ENCODE measurements at places on chromosomes 1 and 21.
A peak's percentile ranks its signal among the peaks of the same experiment; 100 is the strongest.

DNA sequence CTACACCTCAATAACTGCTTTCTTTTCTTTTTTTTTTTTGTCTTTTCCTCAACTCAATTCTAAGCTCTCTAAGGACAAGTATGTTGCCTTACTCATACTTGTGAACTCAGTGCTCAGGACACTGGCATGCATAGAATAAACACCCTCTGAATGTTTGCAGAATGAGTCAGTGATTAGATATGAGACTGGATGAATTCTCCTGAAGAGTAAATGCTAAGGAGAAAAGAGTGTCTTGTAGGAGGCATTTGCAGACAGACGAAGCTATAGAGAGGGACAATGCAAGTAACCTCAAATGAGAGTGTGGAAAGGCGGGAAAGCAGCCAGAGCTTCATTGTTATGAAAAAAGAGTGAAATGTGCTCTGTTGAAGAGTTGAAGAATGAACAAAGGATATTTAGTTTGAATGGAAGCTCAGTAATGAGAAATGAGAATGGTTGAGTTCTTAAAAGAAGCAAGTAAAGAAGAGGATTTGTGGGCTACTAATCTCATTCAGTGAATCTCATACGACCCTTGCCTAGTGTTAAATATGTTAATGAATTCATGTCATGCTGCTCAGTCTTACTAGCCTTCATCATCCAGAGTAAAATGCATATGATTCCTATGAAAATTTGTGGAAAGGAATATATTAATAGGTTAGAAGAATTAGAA, 166.1 kb upstream of the DPYD start:
- no peak for DNase-seq

GRCh38 chr1:24727501-24728216, 17.6 kb upstream of the CLIC4 start:
- no peak for DNase-seq

DNA sequence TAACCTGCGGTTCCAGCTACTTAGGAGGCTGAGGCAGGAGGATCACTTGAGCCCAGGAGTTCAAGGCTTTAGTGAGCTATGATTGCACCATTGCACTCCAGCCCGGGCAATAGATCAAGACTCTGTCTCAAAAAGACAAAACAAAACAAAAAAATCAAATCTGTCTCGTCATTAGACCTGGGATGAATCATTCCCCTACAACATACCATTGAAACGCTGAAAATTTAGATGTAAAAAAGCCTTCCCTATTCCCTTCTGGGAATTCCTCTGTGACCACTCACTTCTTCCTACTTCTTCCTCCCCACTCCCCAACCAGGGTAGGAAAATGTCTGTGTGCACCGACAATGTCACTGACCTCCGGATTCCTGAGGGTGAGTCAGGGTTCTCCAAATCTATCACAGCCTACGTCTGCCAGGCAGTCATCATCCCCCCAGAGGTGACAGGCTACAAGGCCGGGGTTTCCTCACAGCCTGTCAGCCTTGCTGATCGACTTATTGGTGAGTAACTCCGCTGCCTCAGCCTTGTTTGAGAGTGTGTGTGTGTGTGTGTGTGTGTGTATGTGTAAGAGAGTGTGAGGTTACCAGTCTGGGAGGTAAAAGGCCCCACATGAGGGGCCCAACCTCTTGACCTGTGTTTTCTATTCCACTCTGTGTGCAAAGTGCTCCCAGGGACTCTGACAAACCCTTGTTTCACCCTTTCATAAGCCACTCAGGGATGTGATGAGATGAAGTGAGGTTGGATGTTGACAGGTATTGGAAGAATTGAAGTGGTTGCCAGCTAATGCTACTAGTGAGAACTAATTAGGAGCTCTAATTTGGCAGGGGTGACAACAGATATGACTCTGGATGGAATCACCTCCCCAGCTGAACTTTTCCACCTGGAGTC, 16.3 kb upstream of the SARS1 start:
- no peak for DNase-seq

DNA sequence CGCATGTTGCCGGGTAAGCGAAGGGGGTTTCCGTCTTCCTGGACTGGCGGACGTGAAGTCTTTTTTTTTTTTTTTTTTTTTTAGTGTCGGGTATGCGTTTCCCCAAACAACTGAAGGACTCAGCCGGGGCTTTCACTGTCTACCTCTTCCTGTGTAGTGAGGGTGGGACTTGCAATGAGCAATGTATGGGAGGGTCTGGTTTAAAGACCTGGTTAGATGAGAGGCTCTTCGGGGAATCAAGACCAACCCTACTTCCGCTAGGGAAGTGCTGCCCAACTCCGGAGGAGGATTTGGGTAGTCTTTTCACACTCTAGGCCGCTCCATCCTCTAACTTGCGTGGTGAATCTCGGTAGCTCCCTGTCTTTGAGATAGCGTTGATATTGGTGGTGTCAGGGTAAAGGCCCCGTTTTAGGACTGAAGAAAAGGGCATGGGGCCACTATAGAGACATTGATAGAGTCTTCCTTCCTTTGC, 754 bp downstream of the PRRC2C start:
- DNase-seq = peak; percentile 71

DNA sequence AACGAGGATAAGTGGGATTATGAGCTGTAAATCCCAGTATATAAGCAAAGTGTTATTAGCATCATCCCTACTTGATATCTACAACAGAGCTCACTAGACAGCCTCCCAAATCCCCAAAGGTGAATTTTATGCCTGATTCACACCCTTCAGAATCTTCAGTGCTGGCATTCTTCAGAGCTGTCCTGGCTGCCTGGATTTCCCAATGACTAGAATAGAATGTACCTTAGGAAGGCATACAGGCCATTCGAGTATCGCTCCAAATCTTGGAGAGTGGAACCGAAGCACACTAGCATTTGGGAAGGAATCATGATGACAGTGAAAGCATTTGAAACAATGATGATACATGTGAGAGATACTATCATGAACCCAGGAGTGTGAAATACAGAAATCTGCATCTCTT, 22.3 kb downstream of the ZBTB40 start:
- DNase-seq = no peak

DNA sequence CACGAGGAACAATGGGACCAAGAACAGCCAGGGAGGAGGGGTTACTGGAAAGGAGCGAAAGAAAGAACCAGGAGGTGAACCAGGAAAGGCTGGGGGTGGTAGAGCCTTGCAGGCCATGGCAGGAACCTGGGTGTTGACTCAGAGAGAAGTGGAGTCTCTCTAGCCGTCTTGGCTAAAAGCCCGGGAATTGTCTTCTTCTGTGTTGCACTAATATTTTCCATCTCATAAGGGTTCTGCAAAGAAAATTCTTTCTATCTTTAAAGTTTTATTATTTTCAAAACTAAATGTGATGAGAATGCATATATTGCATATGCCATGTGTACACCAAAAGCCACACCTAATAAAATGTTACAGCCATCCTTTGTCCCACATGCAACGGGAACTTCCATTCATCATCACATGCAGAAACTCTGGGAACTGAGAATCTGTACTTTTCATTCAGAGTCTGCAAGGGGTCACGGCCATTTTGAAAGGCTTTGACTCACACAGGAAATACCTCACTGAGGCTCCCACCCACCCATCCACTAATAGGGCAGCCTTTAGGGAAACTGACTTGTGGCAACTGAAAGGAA, 38.0 kb downstream of the ERG start:
- DNase-seq = no peak

DNA sequence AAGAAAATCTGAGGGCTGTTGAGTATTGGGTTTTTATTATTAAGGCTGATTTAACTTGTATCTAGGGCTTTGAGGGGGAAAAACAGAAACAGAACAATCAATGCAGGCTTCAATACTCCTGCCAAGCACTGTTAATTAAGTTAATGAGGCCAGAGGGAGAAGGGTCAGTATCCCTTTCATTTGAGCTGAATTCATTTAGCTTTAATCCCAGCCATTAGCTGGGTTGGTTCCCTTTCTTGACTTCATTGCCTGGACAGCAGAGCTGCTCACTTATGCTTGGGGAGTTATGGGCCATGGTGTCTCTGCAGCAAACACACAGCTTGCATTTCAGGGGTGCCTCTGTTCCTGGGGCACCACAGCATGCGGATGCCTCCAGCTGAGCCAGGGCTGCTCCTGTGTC, 16.3 kb downstream of the TLR5 start:
- DNase-seq = no peak

DNA sequence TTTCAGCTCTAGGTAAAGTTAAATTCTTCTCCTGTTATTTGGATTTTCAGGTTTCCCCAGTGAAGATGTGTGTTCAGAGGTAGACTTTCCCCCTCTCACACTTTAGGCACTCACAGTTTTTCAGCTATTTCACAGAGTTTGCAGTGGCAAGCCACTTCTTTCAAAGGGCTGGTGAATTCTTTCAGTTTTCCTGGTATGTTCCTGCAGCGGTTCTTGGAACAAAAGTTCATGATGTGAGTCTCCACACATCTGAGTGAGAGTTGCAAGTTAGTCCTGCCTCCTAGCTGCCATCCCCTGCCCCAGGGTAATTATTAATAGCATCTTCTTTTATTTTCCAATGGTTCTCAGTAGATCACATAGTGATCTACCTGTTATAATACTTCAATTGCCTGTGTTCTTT, 27.3 kb upstream of the CD84 start:
- DNase-seq = no peak

DNA sequence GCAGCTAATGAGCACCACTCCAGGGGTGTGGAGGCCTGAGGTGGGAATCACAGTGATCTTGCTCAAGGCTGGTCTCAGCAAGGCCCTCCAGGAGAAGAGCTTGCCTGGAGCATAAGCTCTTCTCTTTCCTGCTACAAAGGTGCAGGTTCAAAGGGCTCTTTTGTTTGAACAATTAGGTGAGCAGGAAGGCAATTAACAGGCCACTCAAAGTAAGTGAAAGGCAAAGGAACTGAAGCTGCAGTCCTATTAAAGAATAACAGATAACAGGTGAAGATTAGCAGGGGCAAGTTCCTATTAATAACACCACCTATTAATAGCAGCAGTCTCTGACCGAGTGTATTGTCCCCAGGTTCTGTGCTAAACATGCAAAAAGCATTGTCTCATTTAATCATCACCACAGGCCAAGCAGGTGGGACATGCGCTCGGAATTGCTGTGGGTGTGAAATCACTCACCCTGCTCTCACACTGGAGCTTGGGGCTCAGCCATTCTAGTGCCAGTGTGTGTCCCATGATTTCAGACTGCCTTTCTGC, 113.8 kb downstream of the RHOU start:
- no peak for DNase-seq

DNA sequence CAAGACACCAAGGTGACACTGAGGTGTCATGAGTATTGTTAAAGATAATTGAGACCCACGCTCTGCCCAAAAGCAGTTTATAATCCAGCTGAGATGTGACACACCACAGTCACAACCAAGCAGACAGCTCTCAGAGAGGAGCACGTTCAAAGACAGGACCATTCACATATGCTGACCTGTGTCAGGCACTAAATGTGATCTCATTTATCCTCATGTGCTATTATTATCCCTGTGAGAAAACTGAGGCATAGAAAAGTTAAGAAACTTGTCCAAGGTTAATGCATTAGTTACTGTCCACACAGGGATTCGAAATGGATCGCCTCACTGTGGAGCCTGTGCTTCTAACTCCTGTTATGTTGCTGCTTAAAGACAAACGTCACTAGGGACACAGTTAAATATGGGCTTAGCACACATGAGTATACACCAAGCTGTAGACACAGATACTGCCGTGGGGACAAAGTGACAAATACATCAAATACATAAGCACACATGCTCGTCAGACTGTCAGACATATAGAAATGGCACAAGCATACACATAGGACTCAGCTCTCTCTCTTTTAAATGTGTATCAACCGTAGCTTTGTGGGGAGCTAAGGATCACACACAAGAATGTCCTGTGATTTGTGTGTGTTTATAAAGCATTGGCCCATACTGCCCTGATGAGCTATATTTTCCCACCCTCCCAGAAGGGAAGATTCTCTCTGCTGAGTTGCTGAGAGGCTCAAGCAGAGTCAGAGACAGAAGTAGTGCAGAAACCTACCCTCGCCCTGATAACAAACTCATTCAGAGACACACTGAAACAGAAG, 3.5 kb upstream of the IGSF8 start:
- no peak for DNase-seq

- DNase-seq = no peak
Observed at GRCh38 chr1:36905941-36906340, 128.4 kb downstream of the GRIK3 start.

DNA sequence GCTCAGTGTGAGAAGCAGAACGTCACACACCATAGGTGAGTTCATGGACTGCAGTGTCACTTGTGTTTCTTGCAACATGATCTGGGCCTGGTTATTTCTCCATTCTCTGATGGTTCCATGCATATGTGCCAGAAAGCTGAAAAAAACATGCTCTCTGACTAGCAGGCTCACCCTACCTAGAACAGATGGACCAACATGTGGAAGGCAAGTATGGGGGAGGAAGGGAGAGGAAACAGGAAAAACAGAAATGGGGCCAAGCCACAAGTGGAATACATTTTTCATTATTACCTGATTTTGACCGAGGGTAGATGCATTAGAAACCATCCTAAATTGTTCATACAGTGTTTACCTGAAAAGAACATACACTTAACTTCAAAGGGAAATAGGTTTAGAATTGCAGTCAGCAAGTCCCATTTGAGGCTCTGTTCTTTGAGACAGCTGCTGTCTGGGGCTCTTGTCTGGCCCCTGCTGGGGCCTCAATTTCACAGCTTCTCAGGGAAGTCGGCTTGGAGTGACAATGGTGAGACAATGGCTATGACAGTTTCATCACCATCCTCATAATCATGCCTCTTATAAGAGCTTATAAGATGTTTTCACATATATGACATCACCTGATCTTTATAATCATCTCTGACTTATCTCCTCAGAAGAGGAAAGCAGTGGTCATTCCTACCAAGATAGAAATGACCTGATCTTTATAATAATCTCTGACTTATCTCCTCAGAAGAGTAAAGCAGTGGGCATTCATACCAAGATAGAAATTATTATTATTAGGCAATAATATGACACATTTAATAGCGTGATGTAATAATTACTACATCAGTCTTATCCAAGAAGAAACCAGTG, 327.3 kb downstream of the SIPA1L2 start:
- DNase-seq = no peak

GRCh38 chr1:230199554-230199953, 132.5 kb downstream of the GALNT2 start:
- no peak for DNase-seq

GRCh38 chr1:245715970-245716369, 561.2 kb downstream of the KIF26B start:
- no peak for DNase-seq

DNA sequence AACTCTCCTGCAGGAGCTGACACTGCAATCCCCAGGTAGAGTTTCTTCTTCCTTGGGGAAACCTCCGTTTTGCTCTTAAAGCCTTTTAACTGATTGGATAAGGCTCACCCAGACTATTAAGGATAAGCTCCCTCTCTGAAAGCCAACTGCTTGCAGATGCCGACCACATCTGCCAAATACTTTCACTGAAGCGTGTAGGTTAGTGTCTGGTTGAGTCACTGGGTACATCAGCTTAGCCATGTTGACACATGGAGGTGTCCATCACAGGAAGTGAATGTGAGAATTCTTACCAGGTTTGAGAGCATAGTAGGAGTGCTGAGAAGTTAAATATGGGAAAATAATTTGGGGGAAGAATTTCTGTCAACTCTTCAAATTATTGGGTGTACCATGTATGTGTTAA, 202.0 kb downstream of the AJAP1 start:
- no peak for DNase-seq

DNA sequence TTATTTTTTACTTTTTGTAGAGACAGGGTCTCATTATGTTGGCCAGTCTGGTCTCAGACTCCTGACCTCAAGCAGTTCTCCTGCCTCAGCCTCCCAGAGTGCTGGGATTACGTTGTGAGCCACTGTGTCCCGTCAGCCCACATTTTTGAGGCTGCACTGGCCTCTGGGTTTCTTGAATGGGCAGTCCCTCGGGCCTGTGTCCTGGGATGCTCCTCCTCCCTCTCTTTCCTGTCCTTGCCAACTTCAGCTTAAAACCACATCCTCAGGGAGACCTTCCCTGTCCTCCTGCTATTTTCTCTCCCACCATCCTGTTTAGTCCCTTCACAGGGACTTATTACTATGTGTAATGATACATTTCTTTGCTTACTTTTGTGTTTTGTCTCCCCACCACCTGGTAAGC, 31.4 kb upstream of the LYST start:
- no peak for DNase-seq
